Substantia nigra (tissue), 51 donors: ENCODE measurements at places on chromosomes 11 and 22.

DNA sequence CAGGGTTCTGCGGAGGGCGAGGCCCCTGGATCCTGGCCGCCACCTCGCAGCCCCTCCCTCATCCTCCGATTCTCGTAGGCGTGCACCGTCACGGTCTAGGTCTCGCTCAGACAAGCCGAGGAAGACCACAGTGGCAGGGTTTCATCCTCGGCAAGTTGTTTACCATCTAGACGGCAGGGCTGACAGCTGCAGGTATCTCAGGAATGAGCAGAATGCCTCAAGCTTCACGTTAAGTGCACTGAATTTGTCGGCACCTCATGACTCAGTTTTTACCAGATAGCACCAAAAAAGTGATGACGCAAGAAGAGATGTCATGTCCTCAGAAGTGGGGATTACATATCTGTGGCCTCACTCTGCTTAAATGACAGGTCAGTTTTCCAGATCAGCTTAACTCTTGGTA is 35.1 kb downstream of the WT1 start:
- DNase-seq: no peak

DNA sequence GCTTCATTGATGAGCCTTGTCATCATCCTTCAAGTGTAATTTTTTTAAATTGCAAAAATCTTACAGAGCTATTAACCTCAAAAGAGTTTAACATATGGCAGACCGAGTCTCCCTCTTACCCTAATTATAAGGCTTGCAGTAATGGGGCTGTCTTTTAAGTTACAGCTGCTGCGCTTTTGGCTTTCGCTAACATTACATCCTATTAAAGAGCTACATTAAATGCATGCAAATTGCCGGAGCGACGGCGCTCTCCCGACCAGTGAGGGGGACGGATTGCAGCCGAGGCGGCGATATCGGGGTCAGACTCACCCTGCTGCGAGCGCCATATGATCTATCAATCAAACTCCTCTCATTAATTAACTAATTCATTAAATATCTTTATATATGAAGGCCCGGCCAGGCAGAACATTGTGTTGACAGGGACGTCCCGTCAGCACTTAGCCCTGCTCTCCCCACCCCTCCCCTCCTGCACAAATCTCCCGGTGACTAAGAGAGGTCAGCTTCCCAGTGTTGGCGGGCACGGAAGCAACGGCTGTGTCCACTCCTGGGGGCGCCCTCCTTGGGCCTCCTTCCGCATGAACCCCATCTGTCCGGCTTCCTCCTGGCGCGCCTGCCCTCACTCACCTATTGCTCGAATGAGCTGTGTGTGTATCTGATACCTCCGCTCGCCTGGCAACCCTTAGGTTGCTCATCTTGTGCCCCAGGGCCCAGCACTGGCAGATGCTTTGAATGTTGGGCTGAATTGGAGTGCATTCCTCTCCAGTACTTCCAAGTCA is 156.0 kb upstream of the CADM1 start:
- DNase-seq: no peak

DNA sequence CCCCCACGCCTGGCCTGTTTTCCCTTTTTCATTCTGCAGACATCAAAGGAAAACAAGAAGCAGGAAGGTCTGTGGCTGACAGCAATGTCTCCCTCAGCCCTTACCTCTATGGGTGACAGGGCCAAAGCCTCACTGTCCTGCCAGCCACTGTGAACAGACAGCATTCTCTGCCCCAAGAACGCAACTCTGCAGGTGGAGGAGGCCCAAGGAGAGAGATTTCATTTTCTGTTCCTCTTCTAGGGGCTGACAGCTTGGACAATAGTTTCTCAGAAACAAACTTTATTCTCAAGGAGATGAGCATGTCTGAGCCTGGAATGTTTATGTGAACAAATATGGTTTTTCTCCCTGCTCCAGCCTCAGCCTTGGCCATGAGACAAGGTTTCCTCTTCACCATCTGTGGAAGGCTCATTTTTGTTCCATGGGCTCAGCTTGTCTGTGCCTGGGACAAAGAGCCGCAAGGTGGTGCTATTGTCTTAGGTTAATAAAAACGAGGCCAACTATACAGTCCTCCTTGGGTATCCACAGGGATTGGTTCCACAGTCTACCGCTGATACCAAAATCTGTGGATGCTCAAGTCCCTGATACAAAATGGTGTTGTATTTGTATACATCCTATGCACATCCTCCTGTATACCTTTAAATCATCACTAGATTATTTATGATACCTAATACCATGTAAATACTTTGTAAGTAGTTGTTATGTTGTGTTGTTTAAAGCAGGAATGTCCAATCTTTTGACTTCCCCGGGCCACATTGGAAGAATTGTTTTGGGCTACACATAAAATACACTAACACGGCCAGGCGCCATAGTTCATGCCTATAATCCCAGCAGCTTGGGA is 5.8 kb downstream of the PIWIL3 start:
- peak; percentile 57 for DNase-seq

DNA sequence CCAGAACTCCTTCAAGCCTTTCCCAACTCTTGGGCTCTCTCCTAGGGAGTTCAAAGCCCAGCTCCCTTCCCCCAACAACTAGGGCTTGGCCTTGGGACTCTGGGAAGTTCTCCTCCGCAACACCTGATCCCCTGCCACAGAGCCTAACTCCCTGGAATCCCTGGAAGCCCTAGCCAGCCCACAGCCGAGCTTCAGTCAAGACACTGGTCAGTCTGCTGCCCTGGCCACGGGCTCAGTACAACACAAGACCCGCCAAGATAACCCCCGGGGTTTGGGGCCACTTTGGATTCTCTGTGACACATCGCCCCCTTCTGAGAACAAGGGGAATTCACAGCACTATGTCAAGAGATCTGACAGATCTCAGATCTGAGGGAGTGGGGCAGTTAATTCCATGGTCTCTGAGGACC is 58.3 kb downstream of the SLC22A12 start:
- no peak for DNase-seq

GRCh38 chr22:30313527-30314363 is 13.0 kb downstream of the TBC1D10A start:
- DNase-seq: no peak

- DNase-seq: no peak
These were observed 16.6 kb downstream of the PAK1 start for GRCh38 chr11:77457340-77457739.

DNA sequence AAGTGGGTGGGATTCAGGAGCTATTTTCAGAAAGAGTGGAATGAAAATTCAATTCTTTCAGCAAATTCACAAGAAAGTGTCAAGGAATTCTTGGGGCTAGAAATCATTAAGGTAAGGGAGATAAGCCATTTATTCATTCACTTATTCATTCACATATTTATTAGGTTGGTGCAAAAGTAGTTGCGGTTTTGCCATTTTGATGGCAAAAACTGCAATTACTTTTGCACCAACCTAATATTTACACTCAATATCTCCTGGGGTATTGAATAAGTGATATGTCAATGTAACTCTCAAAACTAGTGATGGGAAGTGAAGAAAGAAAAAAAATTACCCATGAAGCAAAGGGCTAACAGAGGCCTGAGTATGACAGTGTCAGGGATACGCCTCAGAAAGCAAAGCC is at the start of gene OR10W1:
OR10W1 (minus strand) TSS at position 119 of the 400 bp plus-strand sequence. CDS start 402 bp downstream, outside the sequence.
- DNase-seq: no peak

DNA sequence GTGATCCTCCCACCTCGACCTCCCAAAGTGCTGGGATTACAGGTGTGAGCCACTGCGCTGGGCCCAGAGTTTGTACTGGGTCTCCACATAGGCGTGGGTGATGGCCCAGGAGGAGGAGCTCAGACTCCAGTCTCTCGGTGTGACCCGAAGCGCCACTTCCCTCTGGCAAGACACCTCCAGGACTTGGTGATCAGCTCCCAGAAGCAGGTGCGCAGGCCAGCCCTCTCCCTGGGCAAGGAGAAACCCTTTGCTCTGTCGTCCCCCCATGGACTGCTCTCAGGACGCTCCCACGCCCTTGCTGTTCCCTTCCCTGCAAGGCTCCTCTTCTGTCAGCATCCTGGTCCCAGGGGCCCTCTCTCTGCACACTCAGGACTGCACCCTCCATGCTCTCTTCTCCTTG is 5.5 kb upstream of the YPEL1 start:
- no peak for DNase-seq

GRCh38 chr11:61010466-61011228 is 39.2 kb downstream of the CD6 start:
- DNase-seq: no peak

DNA sequence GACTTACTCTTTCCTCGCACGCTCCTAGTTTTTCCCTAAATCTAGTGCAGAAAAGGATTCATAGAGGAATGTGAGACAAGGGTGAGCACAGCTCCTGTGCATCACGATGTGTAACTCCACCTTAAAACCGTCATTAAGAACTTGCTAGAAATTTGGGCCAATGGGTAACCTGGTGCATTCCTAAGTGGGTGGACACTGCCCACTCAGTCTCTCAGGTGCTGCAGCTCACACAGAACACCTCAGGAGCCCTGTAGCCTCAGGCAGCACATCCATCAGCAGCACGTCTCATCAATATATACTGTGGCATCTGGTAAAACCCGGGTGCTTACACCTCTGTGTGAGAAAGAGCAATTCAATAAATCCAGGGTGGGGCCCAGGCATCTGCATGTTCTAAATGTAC is 12.4 kb downstream of the POU2AF3 start:
- no peak for DNase-seq

DNA sequence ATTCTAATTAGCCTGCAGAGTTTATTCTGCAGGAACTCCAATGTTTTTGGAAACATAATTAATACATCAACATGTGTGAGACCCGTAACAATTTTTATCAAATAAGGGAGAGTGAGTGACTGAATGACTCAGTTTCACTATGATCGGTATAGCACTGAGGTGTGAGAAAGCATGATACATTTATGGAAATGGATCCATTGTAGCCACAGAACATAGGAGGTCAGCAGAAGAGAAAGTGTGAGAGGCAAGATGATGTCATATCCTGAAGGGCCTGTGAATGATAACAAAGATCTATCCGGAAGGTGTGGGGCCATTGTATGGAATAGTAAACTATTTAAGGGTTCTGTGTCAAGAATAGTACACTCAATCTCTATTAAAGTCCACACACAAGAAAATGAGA is 1406.1 kb upstream of the TENM4 start:
- DNase-seq: no peak

DNA sequence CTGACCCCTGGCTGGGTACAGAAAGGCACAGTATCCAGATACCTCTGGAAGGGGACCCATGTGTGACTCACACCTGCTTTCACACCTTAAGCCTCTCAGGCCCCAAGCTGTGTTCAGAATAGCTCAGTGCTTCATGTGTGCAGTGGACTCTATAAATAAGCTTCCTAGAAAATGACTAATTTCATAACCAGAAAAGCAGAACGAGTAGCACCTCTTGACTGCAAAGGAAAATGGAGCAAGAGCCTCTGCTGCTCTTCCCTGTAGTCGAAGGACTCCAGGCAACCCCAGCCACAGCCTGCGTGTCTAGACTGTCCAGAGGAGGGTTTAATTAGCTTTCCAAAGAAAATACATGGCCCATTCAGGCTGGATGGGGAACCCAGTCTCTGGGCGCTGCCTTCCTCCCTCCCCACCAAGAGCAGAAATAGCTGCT is 23.1 kb downstream of the PTPN5 start:
- no peak for DNase-seq

DNA sequence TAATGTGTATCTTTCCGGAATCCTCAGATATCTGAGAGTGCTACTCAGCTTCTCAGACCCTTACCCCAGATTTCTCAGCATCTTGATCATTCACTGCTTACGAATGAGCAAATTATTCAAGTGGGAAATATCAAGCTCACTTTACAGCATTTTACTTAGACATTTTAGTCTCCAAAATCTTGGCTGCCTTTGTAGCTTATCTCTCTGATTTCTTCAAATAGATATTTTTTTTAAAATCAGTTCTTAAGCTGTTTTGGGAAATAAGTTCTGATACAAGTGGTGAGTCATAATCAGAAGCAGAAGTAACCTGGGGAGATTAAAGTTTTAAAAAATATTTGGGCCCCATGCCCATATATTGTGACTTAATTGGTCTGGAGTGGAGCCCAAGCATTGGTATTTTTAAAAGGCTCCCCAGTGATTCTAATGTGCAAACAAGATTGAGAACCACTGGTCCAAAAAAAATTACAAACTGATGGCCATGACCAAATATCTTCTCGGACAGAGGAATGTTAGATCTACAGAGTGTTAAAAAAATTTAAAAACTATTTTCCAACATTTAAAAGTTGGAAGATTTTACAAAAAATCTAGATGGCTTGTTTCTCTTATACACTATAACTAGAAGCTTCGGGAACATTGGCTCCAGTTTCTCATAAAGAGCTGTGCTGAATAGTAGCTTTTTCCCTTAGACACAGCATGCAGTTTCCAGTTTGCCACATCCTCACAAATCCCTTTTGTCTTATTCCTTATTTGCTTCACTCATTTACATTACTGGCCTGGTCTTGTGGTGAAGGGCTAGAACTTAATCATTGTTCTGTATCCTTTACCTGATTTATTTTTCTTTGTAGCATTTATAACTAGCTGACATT is 87.8 kb upstream of the BMAL1 start:
- DNase-seq: no peak

DNA sequence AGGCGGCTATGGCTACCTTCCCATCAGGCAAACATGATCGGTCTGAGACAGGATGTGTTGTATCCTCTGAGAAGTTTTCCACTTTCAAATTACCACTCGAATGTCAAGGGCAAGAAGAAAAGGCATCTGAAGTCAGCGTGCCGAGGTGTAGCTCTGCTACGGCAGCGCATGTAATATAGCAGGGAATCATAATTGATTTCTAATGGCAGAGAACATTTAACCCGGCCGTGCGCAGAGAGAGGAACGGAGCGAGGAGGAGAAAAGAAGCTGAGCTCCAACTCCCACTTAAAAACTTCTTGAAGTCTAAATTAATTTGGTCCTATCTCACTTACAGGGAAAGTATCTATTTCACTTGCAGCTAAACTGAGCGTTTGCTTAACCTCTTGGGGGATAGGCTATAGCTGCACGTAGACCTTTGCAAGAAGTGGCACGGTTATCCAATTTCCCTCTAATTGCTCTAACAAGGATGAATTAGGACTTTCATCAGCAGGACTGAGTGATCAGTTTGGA is 137.3 kb upstream of the KIRREL3 start:
- DNase-seq: no peak

DNA sequence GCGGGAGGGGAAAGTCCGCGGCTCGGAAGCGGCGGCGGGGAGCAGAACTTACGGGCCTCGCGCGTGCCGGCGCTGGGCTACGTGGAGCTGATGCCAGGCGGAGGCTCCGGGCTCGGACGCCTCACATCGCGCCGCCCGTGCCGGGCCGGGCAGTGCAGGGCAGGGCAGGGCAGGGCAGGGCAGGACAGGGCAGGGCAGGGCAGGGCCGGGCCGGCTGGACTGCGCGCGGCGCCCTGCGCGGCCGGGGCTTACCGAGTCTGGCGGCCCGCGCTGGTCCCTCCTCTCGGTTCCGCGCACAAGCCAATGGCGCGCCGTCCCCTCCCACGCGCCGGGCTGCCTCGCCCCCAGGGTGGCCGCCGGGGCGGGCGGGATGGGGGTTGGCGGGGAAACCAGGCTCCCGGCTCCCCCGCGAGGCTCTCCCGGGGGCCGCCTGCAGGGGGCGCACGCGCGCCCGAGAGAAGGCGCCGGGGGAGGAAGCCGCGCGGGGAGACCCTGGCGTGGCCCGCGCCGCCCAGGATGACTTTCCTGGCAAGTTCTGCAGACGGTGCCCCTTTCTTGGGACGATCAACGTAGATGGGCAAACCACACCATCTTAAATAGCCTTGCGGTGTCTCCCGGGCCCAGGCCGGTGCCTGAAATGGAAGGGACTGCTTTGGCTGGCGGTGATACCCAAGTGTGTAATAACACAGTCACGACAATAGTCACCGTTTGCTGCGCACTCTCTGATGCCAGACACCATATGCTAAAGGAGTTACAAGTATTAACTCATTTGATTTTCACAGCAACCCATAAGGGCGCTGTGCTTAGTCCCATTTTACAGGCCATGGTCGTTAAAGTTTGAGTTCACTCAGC is at the start of gene TP53I11:
TP53I11 (minus strand) TSS at position 259 of the 852 bp plus-strand sequence. CDS start 12,548 bp downstream, outside the sequence.
- DNase-seq: no peak

GRCh38 chr11:14300661-14301304 is 58.2 kb downstream of the RRAS2 start:
- DNase-seq: peak; percentile 55
